Suprapubic skin (tissue), 4 donors: ENCODE measurements at places on chromosomes 11 and 22. TPM values are rescaled to one million over a fixed set of nuclear protein-coding genes. Genes with fewer than 3 reads are reported as not detected.

The SGSM1 gene
- 5.2 TPM for total RNA-seq

The OR51E2 gene
- not detected for total RNA-seq

The CD3D gene
- total RNA-seq = 4.4 TPM

The TRIM49C gene
- not detected for total RNA-seq

GRCh38 chr11:108960501-108960900, 295.6 kb downstream of the DDX10 start:
- no peak for DNase-seq
- H3K4me3 ChIP-seq = no peak overlapping the region
- no peaks in the 10 kb centered on the region for H3K27me3 ChIP-seq
- no peaks in the 10 kb centered on the region for H3K4me1 ChIP-seq
- no peak overlapping the region for H3K27ac ChIP-seq

DNA sequence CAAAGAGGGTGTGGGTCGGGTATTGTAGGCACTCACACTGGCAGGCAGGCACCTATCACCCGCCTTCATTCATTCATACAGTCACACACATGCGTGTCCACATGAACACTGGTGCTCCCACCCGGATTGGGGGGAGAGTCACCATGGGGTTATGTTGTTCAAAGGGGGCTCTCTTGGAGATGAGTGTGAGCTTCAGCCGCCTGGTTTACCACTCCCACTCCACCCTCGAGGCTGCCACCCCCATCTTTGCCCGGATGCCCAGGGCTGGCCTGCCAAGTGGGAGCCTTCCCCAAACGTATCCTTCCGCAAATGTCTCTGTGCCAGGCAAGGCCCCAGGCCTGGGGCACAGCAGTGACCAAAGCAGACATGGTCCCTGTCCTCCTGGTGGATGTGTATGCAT, 22.6 kb downstream of the MRGPRD start:
- H3K27me3 ChIP-seq = no peaks in the 10 kb centered on the region
- no peak overlapping the region for H3K4me3 ChIP-seq
- no peak overlapping the region for H3K27ac ChIP-seq
- H3K4me1 ChIP-seq = peaks cover 10% of the 10 kb centered on the region

The TRIM51 gene
- not detected for total RNA-seq
